LoVo (cell line): ENCODE measurements at places on chromosomes 7 and 10.

DNA sequence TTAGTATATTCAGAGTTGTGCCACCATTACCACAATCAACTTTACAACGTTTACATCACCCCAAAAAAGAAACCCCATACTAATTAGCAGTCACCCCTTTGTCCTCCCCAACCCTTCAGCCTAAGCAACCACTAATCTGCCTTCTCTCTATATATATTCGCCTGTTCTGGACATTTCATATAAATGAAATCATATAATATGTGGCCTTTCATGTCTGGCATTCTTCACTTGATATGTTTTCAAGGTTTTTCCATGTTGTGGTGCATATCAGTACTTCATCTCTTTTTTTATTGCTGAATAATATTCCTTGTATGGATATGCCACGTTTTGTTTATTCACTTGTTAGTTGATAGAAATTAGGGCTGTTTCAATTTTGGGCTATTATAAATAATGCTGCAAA, 70.4 kb downstream of the AASS start:
- DNase-seq, result no peak

- no peak for DNase-seq
These were observed 437.0 kb downstream of the SUGCT start for GRCh38 chr7:40571796-40572195.

DNA sequence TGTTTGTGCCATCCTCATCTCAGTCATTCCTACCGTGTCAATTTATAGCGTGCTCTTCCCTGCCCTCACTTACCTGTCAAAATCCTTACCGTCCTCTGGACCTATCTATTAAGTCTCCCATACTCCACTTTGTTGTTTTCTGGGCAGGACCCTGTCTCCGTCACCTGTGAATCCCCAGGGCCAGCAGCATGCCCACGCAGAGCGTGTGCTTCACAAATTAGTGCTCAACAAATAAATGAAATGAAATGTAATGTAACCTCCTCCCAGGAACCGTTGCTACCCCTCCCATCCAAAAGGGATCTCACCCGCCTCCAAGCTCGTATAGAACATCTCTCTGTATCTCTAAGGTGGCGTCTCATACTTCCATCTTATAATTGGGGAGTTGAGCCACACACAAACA, 589.9 kb upstream of the MGMT start:
- no peak for DNase-seq

DNA sequence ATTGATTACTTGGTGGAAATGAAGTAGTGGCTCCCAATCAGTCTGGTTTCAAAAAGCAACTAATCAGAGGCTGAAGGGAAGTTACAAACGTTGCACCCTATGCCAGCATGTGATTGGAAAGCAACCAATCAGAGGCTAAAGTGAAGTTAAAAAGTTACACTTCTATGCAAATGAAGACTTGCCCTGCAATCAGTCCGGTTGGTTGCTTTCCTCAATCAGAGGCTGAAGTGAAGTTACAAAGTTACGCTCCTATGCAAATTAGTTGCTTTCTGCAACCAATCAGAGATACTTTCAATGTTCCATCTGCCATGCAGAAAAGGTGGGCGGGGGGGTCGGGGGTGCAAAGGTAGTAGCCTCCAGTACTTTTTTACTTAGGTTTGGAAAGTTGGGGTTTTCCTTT, 1077.1 kb downstream of the TYW1 start:
- no peak for DNase-seq

DNA sequence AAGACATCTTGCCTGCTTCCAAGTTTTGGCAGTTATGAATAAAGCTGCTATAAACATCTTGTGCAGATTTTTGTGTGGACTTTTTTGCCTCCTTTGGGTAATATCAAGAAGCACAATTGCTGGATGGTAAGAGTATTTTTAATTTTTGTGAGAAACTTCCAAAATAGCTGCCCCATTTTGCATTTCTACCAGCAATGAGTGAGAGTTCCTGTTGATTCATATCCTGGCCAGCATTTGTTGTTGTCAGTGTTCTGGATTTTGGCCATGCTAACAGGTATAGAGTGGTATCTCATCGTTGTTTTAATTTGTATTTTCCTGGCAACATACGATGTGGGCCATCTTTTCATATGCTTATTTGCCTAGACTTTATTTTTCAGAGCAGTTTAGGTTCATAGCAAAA, 53.9 kb downstream of the BTAF1 start:
- DNase-seq, result no peak

DNA sequence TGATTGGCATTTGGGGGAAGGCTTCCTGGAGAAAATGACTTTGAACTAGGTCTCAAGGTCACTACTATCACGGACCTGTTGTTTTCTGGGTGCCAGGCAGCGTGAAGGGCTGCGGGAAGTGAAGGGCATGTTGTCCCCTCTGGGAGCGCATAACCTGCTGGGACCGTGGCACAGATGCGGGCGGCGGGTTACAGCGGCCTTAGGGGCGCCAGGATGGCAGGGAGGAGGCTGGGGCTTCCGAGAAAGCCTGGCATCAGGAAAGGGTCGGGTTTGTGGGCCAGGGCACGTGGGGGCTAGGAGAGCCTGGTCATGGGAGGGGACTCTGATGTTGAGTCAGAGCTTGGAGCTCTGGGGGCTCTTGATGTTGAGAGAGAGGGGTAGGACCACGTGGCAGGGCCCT, 6.1 kb downstream of the SLC4A2 start:
- no peak for DNase-seq

DNA sequence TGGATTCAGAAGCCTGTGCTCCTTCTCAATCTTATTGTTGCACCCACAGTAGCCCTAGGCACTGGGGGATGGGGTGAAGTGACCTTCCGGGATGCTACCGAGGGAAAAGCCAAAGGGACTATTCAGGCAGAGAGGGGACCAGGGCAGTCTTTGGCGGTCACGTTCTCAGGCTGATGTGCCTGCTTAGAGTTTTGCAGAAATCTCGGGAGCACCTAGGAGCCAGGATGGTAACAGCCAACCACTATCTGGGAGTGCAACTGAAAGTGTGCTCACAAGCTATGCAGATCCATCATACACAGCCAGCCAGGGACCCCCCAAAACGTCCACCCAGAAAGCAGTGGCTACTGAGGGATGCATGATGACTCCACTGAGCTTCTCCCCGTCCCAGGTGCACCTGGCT, 52.4 kb downstream of the CXCL12 start:
- no peak for DNase-seq

DNA sequence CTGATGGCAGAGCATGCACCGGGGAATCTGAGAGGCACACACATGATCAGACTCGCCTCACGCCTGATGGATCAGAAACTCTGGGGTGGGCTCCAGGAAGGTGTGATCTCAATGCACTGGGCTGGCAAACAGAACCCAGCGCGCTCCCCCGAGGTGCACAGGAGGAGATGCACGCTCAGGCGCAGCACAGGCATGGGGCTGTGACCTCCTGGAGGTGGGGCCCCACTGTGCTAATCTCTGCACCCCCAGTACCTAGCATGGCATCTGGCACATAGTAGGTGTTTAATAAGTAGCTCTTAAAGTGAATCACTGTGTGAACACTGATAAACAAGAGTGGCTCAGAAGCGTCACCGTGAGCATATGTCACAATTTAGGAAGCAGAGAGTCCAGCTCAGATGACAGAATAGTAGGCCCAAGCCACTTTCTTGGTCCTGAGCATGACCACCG, 57.9 kb downstream of the PROSER2 start:
- no peak for DNase-seq

DNA sequence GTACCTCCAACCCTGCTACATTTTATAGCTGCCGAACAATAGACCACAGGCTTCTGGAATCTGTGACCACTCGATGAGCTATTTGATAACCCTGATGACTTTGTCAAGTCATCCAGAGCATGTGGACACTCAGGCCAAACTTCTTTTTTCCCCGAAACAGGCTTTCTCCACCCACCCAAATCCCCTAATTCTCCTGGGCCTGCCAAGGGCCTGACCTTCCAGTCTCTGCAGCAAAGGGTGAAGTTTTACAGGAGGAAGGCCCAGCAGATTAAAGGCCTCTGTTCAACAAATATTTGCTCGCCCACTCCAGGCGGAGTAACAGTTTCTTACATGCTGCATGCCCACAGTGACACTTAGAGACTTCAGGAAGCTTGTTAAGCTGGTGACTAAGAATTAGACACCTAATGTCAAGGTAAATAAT, 2.0 kb downstream of the JCAD start:
- peak; percentile 28 for DNase-seq

DNA sequence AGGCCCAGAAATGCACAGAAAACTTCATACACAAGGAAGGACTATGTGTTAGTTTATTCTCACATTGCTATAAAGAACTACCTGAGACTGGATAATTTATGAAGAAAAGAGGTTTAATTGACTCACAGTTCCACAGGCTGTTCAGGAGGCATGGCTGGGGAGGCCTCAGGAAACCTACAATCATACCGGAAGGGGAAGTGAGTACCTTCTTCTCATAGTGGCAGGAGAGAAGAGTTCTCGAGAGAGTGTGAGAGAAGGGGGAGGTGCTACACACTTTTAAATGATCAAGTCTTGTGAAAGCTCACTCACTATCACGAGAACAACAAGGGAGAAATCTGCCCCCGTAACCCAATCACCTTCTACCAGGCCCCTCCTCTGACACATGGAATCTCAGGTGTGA, 16.8 kb upstream of the RAMP3 start:
- DNase-seq, result no peak

DNA sequence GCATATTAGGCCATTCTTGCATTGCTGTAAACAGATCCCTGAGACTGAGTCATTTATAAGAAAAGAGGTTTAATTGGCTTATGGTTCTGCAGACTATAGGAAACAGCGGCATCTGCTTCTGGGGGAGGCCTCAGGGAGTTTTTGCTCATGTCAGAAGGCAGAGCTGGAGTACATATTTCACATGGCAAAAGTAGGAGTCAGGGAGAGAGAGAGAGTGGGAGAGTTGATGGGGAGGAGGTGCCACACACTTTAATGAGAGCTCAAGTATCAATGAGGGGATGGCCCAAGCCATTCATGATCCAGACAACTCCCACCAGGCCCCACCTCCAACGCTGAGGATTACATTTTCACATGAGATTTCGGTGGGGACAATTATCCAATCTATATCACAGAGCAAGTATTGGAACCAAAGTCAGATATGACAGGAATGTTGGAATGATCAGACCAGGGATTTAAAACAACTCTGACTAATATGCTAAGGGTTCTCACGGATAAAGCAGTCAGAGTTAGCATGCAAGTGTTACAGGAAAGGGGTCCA, 795.3 kb upstream of the CELF2 start:
- DNase-seq, result no peak

DNA sequence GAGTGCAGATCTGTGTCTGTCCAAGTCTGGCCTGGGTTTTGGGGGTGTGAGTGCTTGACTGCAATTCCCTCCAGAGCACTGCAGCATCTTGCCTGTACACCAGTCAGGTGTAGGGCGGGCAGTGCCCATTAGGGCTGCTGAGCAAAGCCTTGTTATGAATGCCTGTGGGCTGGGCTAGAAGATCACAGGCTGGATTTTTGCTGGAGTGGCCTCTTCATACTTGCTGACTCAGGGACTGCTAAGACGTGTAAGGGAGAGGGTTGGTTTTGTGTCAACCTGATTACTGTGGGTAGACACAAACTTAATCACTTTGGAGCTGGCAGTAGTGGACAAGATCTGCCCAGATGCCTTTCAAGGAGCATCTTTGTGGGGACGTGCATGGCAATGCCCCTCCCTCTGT, 29.6 kb downstream of the DMBT1 start:
- no peak for DNase-seq

- no peak for DNase-seq
These were observed 534.5 kb upstream of the MKI67 start for GRCh38 chr10:128660726-128661125.

DNA sequence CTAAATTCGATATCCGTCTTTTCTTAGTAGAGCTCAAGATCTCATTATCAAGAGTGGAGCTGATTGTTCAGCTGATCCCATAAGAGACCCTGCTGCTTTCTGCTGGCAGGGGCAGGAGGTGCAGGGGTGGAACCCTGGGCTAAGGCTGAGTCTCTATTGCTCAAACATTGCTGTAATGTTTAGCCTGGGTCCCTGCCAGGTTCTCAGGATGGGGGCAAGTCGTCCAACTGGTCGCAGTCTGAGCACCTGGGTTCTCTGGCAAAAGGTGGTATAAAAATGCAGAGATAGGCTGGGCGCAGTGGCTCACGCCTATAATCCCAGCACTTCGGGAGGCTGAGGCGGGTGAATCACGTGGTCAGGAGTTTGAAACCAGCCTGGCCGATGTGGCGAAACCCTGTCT, 62.0 kb upstream of the NRBF2 start:
- DNase-seq, result no peak

DNA sequence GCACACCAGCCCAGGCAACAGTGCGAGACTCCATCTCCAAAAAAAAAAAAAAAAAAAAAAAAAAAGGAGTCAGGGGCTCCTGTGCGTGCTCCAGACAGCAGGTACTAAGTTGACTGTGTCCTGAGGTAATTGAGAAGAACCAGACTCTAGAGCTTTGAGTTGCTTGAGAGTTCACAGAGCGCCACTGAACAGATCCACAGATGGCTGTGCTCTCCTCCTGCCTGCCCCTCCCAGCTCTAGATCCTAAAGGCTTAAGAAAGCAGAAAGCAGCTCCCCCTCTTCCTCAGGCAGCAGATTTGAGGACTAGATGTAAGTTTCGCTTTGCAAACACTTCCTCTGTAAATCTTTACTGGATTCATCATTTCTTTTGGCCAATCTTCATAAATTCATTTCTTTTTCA, 38.7 kb downstream of the SHH start:
- no peak for DNase-seq

- no peak for DNase-seq
These were observed 50.2 kb upstream of the PHYHIPL start for GRCh38 chr10:59126261-59126660.

DNA sequence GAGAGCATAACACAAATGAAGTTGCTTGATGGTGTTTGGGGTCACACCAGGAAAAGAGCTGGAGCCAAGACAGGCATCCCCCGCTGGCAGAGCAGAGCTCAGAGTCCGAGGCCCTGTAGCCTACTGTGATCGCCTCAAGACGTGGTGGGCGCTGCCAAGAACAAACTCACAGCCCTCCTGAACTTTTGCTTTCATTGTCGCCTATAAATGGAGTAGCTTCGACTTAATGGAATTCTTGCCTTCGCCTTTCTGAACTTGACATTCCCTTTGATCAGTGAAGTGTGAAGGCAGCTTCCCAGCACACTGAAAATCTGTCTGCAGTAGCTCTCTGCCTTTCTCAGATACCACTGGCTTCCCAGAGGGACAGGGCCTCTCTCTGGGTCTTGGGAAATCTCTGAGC, 21.3 kb downstream of the CPXM2 start:
- no peak for DNase-seq

GRCh38 chr7:149598721-149599308, 101.2 kb upstream of the ZNF746 start:
- no peak for DNase-seq

GRCh38 chr10:96512524-96513304, 1.0 kb downstream of the TLL2 start:
- peak; percentile 17 for DNase-seq

GRCh38 chr7:50733552-50733951, 49.1 kb downstream of the GRB10 start:
- DNase-seq, result no peak
